Spleen (tissue), 13 donors: ENCODE measurements at places on chromosomes 2 and 18. TPM values are rescaled to one million over a fixed set of nuclear protein-coding genes. Genes with fewer than 3 reads are reported as not detected.

Gene SMARCAL1
- 31.7 TPM for total RNA-seq

Gene LIPG
- total RNA-seq: 0.35 TPM

Gene DAW1
- not detected for total RNA-seq

Gene VPS4B
- 45.4 TPM for total RNA-seq

GRCh38 chr2:217017456-217018252 is 157.8 kb upstream of the TNP1 start:
- no peak for DNase-seq

GRCh38 chr2:188414411-188414810 is 122.7 kb downstream of the GULP1 start:
- DNase-seq: no peak

DNA sequence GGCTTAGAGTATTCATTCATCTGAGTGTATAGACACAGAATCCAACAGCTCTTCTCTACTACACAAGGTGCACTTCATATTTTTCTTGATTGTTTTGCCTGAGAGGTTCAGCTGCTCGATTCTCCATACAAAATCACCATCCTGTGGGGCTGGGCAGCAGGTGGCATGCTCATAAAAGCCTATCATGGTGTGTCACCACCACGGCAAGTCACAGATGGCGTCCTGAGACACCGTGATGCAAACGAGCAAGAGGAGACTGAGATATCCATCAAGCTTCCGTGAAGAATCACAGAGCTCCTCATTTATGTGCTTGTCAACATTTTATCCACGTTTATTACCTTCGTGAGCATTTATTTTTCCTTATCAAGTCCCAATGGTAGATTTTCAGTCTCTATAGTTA is 22.4 kb upstream of the NRP2 start:
- DNase-seq: no peak

DNA sequence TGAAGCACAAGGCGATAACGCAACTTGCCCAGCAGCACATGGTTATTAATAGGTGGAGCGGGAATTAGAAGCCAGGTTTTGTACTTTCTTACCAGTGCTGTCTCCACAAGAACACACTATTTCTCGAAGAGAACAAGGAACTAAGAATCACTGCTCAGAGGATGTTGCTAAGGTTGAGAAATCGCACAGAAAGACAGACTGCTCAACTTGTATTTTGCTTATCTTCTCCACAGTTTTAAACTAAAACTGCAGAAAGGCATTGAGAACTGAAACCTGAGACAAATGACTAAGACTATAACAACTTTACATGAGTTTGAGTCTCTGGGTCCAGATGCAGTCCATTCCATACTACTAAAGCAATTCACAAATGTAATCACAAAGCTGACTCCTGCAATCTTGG is 6.2 kb downstream of the PRKD3 start:
- no peak for DNase-seq

DNA sequence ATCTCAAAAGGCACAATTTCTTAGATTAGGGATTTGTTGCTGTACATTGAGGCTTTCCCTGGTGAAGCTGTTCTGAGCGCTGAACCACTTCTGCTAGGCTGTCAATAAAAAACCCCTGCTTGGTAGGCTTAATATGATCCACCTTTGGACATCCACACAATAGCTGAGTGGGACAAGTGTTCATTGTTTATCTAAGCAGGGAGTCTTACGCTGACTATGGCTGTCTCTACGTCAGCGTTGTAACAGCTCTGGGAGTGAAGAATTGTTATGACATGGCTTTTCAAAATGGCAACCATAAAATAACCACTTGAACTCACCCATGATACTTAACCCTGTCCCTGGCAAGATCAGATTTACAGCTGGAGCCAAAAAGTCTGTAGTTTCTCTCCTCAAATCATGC is 111.5 kb upstream of the SULT1C3 start:
- DNase-seq: no peak

- DNase-seq: no peak
These were observed 107.3 kb downstream of the CABYR start for GRCh38 chr18:24246143-24246542.

DNA sequence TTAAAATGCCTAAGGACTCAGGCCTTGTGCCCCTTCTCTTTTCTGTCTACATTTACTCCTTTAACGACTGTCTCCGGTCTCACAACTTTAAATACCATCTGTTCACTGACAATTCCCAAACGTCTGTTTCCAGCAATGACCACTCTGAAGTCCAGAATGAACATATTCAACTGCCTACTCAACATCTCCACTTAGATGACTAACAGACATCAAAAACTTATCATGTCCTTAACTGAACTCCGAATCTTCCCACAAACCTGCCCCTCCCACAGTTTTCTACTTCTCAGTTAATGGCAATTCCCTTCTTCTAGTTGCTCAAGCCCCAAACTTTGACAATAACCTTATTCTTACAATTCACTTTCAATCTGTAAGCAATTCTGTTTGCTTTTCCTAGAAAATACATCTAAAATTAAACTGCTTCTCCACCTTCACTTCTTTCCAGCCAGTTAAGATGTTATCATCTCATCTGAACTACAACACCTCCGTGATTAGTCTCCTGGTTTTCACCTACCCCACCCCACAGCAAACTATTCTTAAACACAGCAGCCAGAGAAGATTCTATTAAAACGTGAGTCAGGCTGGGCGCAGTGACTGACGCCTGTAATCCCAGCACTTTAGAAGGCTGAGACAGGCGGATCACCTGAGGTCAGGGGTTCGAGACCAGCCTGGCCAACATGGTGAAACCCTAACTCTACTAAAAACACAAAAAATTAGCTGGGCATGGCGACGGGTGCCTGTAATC is 2.8 kb downstream of the C1D start:
- no peak for DNase-seq

DNA sequence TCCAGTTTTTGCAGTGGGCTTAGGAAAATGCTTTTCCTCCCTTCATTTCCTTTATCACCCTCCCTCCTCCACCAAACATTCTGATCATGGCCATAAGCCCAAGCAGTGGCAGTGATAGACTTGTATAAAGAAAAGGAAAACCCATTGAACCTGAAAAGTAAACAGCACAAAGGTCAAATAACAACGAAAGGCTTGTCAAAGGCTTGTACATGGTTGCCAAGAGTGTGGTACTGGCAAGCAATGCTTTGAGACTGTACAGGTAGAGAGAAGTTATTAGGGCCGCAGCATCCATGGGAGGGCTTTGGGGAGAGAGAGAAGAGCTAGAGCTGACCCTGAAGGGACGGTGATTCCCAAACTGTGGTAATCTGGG is 2.1 kb upstream of the VWA3B start:
- DNase-seq: no peak

- DNase-seq: no peak
These were observed 75.0 kb upstream of the SPRED2 start for GRCh38 chr2:65507102-65508069.

GRCh38 chr2:195646424-195646823 is 10.6 kb upstream of the SLC39A10 start:
- DNase-seq: no peak

GRCh38 chr2:102514061-102514785 is 41.2 kb downstream of the SLC9A4 start:
- DNase-seq: no peak
